Stimulated activated CD8-positive, alpha-beta memory T cell treated with anti-CD3 and anti-CD28 coated beads, Interleukin-2, amount 100 ng/mL, for 1 hour (primary cell): ENCODE measurements at places on chromosomes 2 and 18.

- no peak for DNase-seq
Observed at GRCh38 chr2:10971888-10972260, 60.1 kb downstream of the KCNF1 start.

DNA sequence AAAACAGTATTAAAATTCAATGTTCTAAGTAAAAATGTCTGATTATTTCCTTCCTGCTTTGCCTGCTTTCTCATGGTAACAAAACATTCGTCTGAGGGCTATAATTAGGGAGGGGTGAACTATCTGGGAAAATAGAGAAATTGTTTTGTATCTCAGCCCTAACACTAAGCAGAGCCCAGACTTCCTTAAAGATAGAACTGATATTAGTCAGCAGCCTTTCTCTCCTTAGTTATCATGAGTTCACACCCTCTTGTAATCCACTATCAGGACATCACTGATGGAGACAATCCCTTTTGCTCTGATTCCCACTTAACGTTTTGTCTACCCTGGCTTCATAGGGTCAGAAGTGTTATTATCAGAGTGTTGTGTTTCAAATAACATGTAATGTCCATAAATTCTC lies 701.1 kb upstream of the ZEB2 start:
- no peak for DNase-seq

DNA sequence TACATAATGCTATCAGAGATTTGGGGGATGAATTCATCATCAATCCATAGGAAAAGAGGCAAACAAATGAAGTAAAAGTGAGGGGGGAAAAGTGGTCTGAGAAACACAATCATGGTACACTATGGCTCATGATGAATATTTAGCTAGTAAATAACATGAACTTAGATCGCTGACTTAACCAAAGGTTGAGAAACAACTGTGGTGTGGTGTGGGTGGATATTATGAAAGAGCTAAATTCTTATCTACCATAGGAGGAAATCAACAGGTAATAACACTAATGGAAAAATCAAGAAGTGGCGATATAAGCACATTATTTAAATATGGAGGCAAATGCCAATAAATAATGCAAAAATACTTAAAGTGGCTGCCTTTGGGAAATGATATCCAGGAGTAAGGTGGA lies 12.2 kb upstream of the TPRKB start:
- DNase-seq: no peak

GRCh38 chr2:65026154-65026553 lies 30.1 kb upstream of the CEP68 start:
- no peak for DNase-seq

DNA sequence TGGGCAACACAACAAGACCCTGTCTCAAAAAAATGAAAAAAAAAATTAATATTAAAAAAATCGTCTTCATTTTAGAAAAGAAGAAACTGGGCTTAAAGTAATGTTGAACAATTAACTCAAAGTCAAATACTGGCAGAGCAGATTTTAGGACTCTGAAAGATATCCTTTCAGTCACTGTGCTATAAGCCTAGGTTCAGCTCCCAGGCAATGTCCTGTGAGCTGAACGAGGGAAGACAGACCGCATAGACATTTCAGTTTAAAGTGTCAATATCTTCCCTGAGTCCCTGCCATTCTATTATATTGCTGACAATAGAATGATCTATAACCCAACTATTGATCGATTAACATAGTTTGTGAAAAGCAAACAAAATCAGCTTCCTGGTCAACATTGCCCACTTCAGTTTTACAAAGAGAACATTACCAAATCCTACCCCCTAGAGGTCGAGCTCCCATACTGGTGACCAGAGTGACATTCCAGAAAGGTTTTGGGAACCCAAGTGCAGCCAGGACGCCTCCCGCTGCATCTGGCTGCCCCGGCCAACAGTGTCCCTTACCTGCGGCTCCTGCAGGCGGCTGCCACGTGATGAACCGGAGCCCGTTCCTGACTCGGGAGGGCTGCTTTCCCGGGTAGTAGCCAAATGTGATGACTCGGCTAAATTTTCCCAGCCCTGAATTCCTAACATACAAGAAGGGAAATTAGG lies 639 bp downstream of the MRO start:
- DNase-seq: no peak

- no peak for DNase-seq
Observed at GRCh38 chr18:25831301-25831701, 259.1 kb downstream of the SS18 start.

DNA sequence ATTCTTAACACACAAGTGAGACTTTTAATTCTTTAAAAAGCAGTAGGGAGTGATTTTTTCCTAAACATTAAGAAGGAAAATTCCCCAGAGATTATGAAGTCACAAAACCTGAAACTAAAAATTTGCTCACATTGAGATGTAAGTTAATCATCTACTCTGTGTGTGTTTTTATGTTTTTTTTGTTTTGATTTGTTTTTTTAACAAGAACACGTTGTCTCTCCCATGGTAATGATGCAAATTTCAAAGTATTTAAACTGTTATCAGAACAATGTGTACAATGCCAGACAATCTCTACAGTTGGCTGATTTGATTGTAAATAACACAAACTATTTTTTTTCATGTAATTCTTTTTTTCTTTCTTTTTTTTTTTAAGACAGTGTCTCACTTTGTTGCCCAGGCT lies 71.5 kb downstream of the COLEC12 start:
- no peak for DNase-seq

- no peak for DNase-seq
Observed at GRCh38 chr2:15705839-15706386, 114.2 kb downstream of the DDX1 start.

- DNase-seq: no peak
Observed at GRCh38 chr2:69491864-69492263, 54.6 kb upstream of the NFU1 start.

GRCh38 chr18:58887613-58887963 lies 22.9 kb downstream of the ZNF532 start:
- DNase-seq: no peak

DNA sequence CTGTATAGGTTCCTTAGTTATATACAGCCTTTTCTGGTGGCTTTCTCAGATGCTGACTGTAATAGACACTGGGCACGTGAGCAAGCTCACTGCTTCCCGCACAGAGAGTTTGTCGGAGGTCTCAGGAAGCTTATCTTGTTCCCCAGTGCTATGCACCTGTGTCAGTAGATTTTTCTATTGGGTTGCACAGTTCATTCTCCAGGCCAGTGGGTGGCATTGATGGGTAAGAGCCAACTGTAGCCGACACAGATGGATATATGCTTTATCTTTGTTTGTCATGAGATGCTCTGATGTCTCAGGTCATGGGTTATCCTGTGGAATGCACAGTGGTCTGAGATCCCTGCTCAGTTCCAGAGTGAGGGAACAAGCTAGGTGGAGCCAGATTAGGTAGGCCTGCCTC lies 293.0 kb downstream of the GRB14 start:
- DNase-seq: no peak

GRCh38 chr2:195763866-195764265 lies 106.8 kb downstream of the SLC39A10 start:
- DNase-seq: no peak

DNA sequence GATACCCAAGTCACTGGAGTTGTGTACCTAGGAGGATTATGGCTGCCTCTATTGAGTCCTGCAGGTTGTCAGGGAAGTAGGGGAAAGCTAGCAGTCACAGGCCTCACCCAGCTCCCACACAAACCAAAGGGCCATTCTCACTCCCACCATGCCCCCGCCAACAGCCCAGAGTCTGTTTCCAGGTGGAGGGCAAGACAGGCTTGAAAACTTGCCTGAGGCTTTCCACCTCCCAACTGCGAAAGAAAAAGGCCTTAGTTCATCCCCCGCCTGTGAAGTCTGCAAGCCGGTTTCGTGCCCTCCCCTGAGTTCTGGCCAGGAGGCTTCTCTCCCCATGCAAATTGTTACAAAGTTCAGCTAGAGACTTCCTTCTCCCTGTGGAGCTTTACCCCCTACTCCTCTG lies 270.3 kb downstream of the TXNL1 start:
- no peak for DNase-seq

GRCh38 chr2:171553236-171553635 lies 31.0 kb downstream of the CYBRD1 start:
- DNase-seq: no peak

- no peak for DNase-seq
Observed at GRCh38 chr2:181467966-181468707, 11.0 kb downstream of the ITGA4 start.

GRCh38 chr2:105438104-105438929 lies 39.5 kb upstream of the FHL2 start:
- DNase-seq: no peak

- no peak for DNase-seq
Observed at GRCh38 chr18:49021433-49022129, 70.8 kb upstream of the SMAD7 start.

DNA sequence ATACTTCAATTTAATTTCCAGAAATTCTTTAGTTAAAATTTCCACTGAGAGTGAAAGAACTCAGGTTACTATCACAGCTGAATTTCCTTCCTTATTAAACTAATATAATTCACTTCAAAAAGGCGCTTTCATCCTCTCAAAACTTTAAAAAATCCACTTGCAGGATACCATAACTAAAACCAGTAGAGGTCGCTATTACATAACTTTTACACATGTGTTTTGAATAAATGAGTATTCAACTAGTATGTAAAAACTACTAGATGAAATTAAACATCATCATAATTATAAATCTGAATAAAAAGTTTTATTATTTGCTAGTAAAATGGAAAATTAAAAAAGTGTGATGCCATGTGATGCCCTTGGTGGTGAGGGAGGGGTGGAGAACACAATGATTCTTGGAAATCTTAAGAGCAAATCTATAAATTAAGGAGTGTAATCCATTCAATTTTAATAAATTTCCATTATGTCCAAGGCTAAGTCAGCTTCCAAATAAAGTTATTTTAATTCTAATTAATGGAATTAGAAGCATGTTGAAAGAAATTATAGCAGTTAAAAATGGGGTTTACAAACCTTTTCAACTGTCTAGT lies 61.4 kb downstream of the SOS1 start:
- DNase-seq: no peak

DNA sequence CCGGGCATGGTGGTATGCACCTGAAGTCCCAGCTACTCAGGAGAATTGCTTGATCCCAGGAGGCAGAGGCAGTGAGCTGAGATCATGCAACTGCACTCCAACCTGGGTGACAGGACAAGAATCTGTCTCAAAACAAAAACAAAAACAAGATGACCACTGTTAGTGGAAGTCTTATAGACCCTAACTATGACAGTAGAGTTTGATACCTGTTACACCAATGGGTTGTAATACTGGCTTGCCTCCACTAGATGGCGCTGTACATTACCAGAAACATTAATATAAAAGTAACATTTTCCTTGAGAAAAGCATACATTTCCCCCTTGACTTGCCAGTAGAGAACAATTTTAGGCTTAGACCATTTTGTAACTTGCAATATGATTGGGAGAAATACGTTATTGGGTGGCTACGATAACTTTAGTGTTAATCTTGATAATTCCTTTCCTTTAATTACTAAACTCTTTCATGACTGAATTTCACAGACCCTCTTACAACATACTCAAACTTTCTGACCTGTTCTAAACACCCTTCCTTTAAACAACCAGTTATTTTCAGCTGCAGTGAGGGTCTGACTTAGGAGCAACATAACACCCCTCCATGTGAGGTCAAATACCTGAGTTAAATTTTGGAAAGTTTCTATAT lies 19.5 kb downstream of the SLC25A52 start:
- no peak for DNase-seq

GRCh38 chr2:166351319-166351718 lies 24.4 kb downstream of the SCN9A start:
- DNase-seq: no peak

DNA sequence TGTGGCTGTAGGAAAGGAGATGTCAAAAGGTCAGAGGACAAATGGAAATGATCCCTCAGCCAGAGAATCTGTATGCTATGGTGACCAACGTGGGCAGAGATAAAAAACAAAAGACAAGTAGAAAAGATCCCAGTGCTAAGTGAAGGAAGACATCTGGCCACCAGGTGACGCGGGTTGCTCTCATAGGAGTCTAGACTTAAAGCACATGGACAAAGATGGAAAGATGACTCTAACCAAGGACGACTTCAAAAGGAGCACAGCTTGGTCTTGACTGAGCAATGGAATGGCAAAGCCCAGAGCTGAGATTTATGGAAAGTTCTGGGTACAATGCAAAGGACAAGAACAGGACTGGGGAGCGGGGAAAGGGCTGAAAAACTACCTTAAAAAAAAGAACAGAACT lies 96.8 kb downstream of the CLIP4 start:
- no peak for DNase-seq

- no peak for DNase-seq
Observed at GRCh38 chr2:37911296-37911873, 13.7 kb upstream of the RMDN2 start.

GRCh38 chr2:239601201-239601851 lies 200.5 kb upstream of the HDAC4 start:
- no peak for DNase-seq

- no peak for DNase-seq
Observed at GRCh38 chr2:25650256-25650655, 23.1 kb downstream of the DTNB start.
